ENCODE measurements at places on chromosomes 6 and 20.

GRCh38 chr6:125102891-125103290 is 50.7 kb upstream of the TPD52L1 start:
- DNase-seq, result no peak

DNA sequence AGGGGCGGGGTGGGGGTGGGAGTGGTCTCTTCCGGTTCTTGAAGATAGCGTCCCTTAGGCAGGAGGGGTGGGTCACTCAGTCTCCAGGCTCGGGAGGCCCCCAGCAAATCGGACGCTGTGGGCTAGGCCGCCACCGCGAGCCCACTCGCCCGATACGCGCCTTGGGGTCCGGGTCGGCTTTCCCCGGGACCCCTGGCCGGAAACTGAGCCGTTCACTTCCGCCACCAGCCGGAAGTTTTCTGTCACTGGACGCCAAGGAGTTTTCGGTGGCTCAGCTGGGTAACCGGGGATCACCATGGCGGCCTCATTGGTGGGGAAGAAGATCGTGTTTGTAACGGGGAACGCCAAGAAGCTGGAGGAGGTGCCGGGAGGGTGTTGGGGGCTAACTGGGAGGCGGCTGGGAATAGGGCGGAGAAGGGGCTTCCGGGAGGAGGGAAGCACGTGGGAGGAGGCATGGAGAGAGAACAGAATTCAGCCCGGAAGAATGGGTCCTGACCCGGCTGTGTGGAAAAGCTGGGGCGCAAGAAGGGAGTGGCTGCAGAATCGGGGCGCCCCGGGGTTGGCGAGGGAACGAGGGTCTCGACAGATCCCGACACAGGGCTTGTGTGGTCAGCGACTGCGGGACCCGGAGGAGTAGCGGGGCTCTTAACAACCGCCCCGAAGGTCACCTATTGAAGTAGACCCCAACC is at the start of gene ITPA:
TSS of gene ITPA (plus strand) at position 242 of the 689 bp plus-strand sequence. CDS start at position 296, 54 bp downstream.
- DNase-seq, result no peak

DNA sequence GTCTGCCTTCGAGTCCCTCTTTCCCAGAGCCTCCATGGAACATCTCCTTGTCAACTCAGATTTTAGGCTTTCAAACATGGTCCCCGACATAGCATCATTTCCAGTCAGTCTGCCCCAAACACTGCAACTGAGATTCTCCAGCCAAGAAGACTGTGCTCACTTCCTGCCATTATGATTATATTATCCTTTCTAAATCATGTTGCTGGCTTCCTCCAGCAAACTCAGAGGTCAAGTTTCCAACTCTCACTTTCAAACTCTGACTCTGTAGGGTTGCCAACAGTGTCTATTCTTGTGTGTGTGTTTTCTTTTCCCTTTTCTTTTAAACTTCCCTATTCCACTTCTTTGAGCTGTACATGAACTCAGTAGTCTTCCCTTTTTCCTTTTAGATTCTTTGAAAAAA is 61.2 kb upstream of the TRAF3IP2 start:
- no peak for DNase-seq

DNA sequence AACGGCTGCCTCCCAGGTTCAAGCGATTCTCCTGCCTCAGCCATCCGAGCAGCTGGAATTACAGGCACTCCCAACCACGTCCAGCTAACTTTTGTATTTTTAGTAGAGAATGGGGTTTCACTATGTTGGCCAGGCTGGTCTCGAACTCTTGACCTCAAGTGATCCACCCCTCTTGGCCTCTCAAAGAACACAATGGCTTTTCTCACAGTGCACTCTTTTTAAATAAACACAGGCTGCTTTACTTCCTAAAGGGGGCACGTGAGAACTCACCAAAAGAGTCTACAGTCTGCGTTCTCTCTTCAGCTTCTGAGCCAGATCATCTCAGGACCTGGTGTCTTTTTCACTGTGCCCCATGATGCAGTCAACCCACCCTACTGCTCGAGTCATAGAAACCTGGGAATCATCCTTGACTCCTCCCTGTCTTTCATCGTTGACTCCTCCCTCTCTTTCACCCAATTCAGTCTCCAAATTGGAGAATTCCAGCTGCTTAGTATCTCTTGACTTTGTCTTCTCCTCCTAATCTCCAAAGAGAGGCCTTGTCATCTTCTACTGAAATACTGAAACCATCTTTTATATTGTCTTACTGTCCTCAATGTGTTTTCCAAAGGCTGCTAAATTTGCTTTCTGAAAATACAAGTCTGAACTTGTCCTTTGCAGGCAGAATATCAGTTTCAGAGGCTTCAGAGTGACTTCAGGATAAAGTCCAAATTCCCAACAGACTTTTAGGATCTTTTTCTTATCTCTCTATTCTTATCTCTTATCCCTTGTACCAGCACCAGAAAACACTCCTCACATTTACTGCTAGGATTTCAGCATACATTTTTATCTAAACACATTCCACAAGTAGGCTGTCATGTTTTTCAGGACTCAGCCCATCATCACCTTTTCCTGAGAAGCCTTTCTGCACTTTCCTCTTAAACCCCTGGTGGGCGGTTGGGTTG is 323.4 kb downstream of the SYNE1 start:
- DNase-seq, result no peak

DNA sequence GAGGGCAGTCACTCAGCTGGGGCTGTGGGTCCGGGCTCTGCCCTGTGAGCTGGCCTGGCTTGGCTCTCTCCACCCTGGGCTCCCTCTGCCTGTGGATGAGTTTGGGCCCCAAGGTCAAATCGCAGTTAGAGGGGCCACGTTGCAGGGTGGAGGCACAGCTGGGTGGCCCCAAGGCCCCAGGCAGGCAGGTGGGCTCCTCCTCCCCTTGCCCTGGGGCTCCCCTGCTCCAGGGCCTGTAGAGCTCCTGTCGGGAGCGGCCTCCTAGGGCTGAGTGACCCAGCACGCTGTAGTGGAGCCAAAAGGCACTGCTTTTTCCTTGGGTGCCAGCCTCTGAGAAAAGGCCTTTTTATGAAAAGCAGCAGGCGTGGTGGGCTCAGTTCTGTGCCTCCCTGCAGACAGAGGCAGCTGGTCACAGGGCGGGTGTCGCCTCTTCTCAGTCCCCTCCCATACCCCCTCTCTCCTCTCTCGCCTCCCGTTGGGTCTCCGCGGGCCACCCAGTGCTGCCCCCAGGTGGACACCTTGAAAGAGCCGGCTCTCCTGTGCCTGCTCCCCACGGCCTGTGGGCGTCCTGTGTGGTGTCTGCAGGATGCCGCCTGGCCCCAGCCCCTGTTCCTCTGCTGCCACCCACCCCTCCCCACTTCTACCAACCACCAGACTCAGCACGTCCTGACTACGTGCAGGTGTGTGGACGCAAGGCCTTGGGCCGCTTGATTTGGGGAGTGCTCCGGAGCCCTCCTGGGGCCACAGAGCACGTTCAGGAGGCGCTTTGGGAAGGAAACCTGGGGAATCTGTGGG is 13.2 kb downstream of the SS18L1 start:
- DNase-seq, result no peak

- DNase-seq, result no peak
Measured at GRCh38 chr6:131060311-131060710, 2.7 kb downstream of the EPB41L2 start.

All from NCI-H1417 treated with DMSO at 0.1 percent for 48 hours (cell line).